ENCODE measurements at places on chromosomes 7 and 10. TPM values are rescaled to one million over a fixed set of nuclear protein-coding genes. Genes with fewer than 3 reads are reported as not detected.
A peak's percentile ranks its signal among the peaks of the same experiment; 100 is the strongest.

WDFY4 gene
- not detected for total RNA-seq

HHEX gene
- total RNA-seq = 7.2 TPM

AMZ1 gene
- not detected for total RNA-seq

PAOX gene
- total RNA-seq = 1.3 TPM

GATA3 gene
- 1.1 TPM for total RNA-seq

PRSS2 gene
- 0.97 TPM for total RNA-seq

EIF5AL1 gene
- total RNA-seq = 0.73 TPM

PIP gene
- total RNA-seq = not detected

ASZ1 gene
- total RNA-seq = not detected

PAX4 gene
- 0.07 TPM for total RNA-seq

CLDN4 gene
- 2.0 TPM for total RNA-seq

POMZP3 gene
- total RNA-seq = 9.7 TPM

DNA sequence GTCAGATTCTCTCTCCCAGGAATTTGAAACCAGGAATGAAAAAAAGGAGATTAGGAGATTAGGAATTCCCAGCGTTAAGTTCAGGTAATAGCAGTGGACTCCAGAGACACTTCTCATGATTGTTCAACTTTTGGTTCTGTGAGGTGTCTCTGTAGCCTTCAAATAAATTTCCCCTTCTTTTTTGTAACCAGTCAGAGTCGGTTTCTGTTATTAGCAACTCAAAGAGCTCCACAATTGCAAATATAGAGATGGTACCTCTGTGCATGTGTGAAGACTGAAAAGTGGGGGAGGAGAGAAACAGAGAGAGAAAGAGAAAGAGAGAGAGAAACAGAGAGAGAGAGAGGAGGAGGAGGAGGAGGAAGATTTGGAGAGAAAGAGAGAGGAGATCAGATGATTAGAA, 112.8 kb upstream of the STEAP1B start:
- no peak for DNase-seq

DNA sequence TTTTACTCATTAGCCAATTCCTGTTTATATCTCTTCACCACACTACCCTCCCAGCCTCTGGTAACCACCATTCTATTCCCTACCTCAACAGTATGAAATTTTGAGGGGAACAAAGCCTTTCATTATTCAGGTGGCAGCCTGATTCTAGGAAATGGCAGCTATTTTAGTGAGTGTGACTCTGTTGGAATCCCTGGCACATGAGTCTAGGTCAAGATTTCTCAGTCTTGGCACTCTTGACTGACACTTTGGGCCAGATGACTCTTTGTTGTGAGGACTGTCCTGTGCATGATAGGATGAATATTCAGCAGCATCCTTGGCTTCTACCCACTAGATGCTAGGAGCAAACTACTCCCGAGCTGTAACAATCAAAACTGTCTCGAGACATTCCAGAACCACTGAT, 322.8 kb upstream of the PHYHIPL start:
- DNase-seq = no peak

DNA sequence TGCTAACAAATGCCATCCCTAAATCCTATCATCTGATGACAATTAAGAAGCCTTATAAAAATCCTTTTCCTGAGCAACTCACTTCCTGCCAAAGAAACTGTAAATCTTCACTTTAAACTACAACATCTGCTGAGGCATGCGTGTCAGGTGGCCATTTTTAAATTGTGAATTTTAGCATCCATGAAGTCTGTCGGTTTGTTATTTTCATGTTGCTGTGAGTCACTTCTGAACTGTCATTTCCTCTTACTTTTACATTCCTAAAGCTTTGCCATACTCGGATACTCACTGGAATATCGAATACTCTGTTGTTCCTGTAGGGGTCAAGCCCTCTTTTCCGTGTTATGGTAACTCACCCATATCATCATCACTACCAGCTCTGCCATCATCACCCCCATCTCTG, 34.3 kb upstream of the TMEM26 start:
- no peak for DNase-seq

DNA sequence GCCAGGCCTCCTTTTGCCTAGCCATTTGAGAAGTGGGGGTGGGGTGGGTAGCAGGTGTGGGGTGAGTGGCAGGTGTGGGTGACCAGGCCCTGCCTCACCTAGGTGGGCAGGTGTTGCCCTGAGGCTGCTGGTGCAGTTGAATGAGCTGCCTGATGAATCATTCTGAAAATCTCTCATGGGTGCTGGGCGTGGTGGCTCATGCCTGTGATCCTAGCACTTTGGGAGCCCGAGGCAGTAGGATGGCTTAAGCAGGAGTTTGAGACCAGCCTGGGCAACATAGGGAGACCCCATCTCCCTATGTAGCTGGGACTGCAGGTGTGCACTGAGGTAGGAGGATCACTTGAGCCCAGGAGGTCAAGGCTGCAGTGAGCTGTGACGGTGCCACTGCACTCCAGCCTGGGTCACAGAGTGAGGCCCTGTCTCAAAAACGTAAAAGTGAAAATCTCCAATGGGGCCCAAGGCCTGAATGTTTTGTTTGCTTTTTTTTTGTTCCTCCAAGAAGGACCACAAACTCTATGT, 17.7 kb downstream of the TSPAN14 start:
- DNase-seq = no peak

- DNase-seq = no peak
Observed at GRCh38 chr7:102061981-102062390, 224.7 kb upstream of the SH2B2 start.

DNA sequence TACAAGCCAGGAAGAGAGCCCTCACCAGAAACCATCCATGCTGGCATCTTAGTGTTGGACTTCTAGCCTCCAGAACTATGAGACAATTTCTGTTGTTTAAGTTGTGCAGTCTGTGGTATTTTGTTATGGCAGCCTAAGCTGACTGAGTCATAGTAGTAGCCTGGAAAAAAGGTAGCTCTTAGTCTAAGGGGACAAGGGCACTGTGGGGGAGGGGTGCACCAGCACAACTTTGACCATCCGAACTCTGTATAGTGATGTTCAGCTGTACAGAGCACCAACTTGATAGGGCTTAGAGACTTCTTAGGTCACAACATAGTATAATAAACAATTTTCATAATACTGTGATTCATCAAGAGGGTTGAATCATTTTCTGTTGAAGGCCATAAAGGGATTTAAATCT, 14.3 kb downstream of the EIF4EBP2 start:
- no peak for DNase-seq

- DNase-seq = no peak
Observed at GRCh38 chr7:99822731-99823718, 4.8 kb upstream of the CYP3A43 start.

DNA sequence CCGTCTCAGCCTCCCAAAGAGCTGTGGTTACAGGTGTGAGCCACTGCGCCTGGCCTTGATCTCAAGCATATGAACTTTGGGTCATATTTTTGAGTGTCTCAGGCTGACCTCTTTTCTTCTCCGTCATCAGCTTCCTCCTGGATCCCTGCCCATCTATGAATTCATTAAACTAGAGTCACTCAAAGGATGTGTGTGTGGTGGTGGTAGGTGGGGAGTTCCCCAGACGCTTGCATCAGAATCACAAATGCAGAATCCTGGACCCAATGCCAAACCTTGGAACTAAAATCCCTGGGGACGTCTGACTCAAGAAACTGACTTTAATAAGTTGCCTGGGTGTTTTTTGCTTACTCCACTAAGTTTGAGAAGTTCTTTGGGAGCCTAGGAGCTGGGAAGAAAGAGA, 6.7 kb upstream of the CREB5 start:
- DNase-seq = no peak

DNA sequence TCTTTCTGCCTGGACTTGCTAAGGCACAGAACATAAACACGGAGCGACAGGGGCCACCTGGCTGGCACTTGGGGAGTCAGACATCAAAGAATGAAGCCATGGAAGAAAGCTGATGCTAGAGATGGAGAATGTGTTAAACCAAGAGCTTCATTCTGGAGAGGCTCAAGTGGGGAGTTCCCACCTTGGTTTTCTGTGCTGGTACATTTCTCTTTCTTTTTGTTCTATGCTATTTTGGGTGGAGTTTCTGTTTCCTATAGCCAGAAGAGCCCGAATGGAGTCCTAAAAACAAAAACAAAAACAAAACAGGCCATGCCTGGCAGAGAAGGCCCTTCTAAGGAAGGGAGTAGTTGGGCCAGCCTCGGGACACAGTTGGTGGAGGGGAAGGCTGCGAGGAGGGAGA, 148.4 kb upstream of the PRR15 start:
- no peak for DNase-seq

- no peak for DNase-seq
Observed at GRCh38 chr10:75466886-75467285, 35.5 kb downstream of the LRMDA start.

- DNase-seq = peak; percentile 78
Observed at GRCh38 chr10:132253092-132253687, 54.6 kb downstream of the STK32C start.

- DNase-seq = peak; percentile 99
Observed at GRCh38 chr10:43202657-43203447, 64.0 kb downstream of the RASGEF1A start.

DNA sequence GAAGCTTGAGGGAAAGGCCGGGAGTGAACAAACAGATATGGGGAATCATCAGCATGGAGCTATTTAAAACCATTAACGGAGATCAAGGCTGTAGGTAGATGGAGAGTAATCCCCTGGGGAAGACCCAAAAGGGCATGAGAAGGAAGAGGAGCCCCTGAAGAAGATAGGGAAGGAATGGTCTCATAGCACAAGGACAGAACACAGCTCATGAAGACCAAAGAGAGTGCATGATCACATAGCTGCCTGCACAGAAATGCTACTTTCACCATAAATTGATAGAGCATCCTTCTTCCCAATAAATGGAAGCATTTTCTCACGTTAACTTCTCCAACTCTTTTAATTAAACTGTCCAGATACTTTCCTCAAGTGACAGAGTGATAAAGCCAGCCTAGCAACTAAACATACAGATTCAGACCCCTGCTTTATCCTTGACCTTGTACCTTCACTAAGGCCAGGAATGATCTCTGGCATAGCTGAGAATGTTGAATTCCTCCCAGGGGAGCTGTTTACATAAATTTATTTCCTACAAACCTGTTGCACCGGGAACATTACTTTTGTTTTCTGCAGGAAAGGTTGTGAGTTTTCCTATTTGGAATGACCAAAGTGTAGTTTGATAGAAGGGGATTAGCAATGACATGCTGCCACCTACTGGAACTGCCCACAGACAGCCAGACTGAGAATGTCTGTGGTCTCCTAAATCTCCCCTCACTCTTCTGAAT, 110.8 kb upstream of the LRGUK start:
- peak; percentile 24 for DNase-seq

DNA sequence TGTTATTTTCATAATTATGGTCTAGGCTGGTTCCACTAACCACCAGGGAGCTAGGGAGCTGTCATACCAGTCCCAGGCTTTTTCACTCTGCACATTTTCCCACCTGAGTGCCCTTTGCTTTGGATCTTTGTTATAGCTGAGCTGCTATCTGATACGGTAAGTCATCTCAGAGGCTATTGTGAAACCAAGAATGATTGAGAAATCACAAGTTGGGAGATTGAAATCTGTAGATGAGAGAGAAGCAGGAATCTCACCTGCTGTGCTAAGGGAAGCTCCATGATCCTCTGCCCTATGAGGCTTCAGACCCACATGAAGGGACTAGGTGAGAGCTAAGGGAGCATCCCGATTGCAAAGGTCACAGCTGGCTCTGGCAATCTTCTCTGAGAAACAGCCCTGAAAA, 307.8 kb downstream of the REEP3 start:
- DNase-seq = no peak

DNA sequence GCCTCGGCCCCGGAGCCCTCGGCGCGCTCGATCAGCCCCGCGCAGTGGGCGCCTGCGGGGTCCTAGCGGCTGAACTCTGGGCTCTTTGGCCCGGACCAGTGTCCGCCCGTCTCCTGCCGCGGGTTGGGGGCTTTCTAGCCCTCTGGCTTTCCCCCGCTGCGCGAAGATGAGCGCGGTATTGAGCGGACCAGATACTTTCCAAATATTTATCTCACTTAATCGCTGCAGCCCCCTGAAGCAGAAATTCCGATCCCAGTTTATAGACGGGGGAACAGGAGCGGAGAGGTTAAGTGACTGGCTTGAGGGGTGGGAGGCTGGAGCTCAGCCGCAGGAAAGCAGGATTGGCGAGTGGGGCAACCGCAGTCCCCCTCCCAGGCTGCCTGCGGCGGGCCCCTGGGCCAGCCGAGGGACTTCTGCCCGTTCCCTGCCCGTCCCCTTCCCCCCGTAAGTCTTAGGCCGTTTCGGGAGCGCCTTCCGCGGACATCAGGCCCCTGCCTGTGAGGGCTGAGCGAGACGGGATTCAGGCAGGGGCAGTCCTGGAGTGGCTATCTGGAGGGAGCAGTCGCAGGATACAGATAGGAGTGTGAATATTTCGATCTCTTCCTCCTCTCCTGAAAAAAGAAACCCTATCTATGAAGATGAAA, 565 bp downstream of the STRIP2 start:
- peak; percentile 83 for DNase-seq

DNA sequence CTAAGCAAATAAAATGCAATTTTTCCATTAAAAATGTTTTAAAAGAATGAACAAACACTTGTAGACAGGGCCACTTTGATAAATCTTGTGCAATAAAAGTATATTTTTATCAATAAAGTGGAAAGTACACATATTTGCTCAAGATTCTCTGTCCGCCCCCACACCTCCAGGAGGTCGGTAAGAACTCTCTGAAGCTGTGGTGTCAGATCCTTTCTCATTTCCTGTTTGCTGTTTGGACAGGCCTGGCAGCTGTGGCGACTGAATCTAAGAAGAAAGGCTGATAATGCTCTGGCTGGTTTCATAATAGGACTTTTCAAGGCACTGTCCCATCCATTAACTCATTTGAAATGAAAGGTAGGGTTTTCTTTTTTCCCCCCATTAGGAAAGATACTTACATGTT, 15.3 kb upstream of the ASB4 start:
- no peak for DNase-seq

DNA sequence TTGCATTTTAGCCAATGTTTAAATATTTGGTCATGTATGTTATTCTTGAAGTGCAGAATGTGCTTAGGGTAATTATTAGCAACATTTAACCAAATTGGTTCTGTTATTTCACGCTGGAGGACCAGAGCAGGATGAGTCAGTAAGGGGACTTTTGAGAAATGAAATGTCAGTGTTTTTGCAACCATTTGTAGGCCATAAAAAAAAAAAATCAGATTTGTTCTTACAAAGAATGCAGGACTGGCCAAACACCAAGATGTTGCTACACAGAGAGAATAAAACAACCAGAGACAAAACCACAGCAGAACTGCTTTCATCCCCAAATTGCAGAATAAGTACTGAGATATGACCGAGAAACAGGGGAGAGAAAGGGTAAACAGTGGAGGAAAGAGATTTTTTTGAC, 62.1 kb downstream of the TPST1 start:
- no peak for DNase-seq

DNA sequence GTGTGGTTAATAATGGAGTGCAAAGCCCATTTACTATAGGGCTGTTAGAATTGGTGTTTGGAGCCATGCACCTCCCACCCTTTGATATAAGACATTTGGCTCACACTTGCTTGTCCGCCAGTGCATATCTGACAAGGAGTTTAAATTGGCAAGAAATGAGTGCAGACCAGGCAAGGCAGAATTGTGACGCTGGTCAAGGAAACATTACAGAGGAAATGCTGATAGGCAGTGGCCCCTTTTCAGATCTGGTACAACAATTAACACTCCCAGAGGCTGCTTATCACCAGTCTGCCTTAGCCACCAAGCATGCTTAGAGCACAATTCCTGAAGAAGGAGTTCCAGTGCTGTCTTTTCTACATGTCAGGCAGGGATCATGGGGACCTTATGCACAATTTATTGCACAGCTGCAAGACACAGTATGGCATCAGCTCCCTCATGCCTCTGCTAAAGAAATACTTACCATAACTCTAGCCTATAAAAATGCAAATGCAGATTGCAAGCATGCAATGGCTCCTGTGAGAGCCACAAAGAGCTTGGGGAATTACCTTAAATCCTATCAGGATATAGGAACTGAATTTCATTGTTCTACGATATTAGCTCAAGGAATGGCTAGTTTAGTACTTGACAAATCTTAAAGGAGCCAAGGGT, 35.2 kb downstream of the OR13A1 start:
- DNase-seq = no peak
